Naive thymus-derived CD8-positive, alpha-beta T cell (primary cell): ENCODE measurements at places on chromosomes 6 and 20.
A peak's percentile ranks its signal among the peaks of the same experiment; 100 is the strongest.

DNA sequence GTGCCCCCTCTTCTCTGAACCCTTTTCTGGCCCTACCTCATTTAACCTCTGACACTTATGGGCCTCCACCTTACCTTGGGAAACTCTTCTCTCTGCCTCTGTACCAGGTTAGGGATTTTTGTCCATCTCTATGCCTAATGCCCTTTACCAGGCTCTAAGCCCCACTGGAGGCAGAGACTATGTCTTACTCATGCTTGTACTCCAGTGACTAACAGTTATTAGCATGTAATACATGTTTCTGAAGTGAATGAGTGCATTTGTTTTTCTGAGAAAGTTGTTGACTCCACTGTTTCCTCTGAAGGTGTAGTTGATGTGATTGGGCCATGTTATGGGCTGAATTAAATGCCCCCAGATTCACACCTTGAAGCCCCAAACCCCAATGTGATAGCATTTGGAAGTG lies 234.3 kb downstream of the PACRG start:
- DNase-seq, result no peak

DNA sequence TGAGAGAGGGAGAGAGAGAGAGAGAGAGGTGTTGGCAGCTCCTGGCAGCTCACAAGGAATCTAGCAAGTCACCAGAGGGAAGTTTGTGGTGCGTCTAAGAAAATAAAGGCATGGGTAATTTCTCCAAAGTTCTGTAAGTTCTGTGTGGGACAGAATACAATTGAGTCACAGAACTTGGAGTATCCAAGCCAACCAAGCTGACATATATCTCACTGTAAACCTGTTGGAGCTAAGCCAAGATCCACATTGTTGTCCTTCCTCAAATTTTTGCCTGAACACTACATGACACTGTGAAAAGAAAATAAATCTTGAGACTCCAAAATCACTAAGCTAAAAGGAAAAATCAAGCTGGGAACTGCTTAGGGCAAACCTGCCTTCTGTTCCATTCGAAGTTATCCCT lies 436.7 kb downstream of the MEI4 start:
- no peak for DNase-seq

- DNase-seq, result no peak
These were observed 243.1 kb upstream of the RAB32 start for GRCh38 chr6:146300521-146300920.

DNA sequence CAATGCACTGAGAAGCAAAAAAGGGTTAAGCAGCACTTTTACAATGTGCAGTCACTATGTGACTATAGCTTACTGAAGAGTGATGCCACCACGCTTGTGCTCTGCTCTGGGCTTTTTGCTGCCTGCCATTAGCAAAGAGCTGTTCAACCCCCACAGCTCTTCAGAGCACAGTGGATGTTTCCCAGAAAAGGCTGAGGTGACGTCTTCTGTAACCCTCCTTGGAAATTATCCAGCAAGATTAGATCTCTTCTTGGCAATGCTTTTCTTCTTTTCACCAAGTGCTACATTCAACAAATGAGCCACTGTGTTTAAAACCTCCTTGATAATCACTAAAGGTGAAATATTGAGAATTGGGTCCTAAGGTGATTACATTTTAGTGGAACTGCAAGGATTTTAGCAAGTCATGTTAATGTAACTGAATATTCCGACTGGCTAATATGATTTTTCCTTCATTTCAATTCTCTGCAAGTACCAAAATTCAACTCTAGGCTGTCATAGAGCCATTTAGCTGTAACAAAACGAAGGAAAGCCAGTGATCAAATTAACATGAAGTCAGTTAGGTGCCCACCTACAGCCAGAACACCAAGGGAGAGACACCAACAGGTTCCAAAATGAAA lies 34.9 kb downstream of the ELOVL5 start:
- no peak for DNase-seq

- DNase-seq, result no peak
These were observed 150.3 kb downstream of the SYCP2 start for GRCh38 chr20:59782986-59783640.

GRCh38 chr6:169243186-169243585 lies 10.5 kb downstream of the THBS2 start:
- no peak for DNase-seq

DNA sequence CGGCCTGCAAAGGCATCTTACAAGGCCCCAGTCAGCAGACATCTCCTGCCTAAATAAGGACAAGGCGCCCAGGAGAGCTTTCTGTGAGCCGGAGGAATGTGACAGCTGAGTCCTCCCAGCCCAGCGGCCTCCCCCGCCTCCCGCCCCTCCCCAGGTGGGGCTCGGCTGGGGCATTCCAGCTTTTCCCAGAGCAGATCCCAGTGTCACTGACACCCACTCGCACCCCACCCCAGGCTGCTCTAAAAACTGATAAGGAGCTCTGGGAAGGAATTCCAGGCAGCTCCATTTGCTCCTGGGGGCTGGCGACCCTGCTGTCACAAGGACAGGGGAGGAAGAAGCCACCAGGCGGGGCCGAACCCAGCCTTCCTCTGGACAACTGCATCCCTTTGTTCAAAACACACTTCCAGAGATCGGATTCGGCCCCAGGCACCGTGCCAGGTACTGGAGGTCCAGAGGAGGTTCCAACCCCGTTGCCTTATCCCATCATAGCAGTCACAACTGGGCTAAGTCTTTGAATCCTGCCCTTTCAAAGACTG lies 49.7 kb downstream of the JPH2 start:
- DNase-seq, result no peak

DNA sequence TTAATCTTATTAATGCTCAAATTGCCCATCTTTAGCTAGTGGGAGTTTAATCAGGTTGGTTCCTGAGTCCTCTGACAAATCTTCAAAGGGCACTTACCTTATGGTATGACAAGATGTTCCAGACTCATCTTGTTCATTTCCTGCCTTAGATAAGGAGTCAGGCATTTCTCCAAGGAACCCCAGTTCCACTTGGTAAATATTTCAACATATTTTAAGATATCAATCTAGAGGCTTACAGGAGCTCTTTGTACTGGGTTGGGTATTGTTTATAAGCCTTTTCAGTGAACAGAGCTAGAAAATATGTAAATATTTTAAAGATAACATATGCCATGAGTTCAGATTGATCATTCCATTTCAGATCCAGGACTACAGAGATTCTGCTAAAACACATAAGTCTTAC lies 159.8 kb downstream of the RCAN2 start:
- DNase-seq, result no peak

DNA sequence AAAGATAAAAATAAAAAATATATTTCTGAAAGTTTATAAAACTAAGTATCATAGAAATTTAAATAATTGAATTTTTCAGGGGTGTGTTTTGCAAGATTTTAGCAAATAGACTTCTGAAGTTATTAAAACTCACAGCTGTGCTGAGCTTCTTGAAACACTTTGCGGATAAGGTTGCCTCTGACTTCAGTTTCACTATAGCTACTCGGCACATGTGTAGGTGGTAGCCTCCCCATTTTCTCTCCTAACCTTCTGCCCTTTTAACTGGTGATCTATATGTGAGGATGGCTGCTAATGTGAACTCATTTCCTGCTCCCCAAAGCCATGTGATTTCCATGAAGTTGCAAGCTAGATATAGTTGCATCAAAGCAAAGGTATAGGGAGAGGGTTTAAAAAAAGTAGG lies 129.3 kb upstream of the STMND1 start:
- no peak for DNase-seq

DNA sequence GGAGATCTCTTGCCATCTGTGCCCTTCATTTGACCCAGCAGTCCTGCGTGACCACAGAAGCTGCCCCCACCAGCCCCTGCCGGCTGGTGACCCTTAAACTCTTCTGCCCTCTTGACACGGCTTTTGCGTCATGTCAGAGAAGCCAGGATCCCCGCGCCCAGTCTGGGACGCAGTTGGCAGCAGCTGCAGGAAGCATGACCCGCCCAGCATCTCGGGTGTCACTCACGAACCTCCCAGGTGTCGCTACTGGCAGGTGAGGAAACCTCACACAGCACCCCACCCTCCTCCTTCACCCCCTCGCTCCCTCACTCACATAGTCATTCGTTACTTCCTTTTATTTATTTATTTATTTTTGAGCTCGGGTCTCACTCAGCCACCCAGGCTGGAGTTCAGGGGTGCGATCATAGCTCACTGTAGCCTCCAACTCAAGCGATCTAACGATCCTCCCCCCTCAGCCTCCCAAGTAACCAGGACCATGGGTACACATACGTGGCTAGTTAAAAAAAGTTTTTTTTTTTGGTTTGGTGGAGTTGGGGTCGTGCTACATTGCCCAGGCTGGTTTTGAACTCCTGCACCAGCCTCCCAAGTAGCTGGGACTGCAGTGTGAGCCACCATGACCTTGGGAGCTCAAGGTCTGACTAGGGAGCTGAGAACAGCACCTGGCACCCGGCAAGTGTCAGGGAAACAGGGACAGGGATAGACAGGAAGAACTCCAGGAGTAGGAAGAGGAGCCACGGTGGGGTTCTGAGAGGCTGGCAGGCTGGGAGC lies 14.1 kb upstream of the SPDEF start:
- DNase-seq, result no peak

- no peak for DNase-seq
These were observed 256 bp downstream of the CDK19 start for GRCh38 chr6:110815015-110815410.

- no peak for DNase-seq
These were observed 26.4 kb upstream of the PAQR8 start for GRCh38 chr6:52335576-52335975.

DNA sequence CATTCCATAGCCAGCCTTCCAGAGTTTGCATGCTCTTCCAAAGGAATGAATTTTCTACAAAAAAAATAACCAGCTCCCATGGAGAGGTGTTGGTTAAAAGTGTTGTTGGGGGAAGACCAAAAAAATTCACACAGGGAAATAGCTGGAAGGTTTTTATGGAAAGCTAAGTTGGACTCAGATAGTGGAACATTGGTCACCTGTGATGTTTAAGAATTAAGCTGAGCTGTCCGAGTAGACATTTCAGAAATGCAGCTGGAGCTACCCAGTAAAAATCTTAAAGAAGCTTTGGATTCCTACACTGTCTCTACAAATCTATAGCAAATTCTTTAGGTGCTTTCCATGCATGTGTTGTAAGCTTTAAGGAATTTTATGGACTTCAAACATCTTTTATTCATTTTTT lies 155.5 kb downstream of the THBS2 start:
- DNase-seq, result no peak

- no peak for DNase-seq
These were observed 230.9 kb upstream of the DTNBP1 start for GRCh38 chr6:15893556-15894253.

- no peak for DNase-seq
These were observed 18.3 kb upstream of the FAM162B start for GRCh38 chr6:116783852-116784251.

GRCh38 chr6:150866147-150866990 lies 867 bp downstream of the MTHFD1L start:
- DNase-seq, result peak; percentile 43

- DNase-seq, result no peak
These were observed 12.1 kb downstream of the LGSN start for GRCh38 chr6:63307581-63308246.

DNA sequence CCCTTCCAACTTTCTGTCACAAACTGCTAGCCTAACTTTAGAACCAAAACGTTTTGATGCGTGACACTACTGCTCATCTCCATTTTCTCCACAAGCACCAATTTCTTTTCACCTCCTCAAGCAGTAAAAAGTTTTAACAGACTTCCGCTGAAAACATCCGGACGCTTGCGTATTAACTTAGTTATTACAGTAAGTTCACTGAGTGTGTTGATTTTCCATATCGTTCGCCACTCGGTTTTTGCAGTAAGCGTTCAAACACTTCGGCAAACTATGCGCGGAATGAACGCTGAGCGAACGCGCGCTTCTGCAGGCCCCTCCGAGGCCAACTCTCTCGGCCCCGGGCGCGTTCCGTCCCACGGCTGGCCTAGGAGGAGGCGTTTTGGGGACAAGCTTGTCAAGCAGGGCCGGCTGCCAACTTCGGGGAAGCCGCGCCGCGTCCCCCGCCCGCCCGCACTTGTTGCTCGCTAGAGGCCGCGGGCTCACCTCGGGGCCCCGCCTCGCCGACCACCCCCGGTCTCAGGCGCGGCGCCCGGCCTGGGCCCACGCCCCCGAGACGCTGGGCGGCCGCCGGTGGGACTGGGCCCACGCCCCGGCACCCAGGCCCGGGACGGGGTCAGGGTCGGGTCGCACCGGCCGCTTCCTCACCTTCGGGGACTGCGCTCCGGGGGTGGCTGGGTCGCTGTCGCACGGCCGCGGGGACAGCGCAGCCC lies 945 bp downstream of the PHF10 start:
- peak; percentile 61 for DNase-seq

DNA sequence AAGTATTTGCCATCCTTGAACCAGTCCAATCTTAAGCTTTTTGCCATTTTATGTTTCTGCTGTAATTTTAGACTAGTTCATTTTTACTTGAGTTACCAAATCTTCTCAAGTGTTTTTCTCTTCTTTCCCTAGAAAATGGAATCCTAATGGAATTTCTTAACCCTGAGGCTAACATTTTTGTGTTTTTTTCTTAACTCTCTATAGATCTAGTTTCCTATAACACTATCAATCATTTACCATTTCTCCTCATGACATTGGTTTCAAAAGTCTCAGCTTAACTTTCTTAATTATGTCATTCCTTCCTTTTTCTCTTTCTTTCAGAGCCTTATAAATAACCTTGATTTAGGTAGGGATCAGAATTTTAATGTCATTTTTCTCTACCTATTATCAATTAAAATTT lies 54.8 kb downstream of the SENP6 start:
- no peak for DNase-seq

GRCh38 chr6:16486661-16487060 lies 248.3 kb downstream of the GMPR start:
- peak; percentile 30 for DNase-seq
